ENCODE measurements at places on chromosomes 1 and 21.

GRCh38 chr1:219329578-219329977, 155.9 kb downstream of the LYPLAL1 start:
- DNase-seq: no peak

- no peak for DNase-seq
These were observed 4.5 kb upstream of the ERVH48-1 start for GRCh38 chr21:42929969-42930368.

- DNase-seq: peak; percentile 25
These were observed 19.8 kb upstream of the SARS1 start for GRCh38 chr1:109193653-109194590.

DNA sequence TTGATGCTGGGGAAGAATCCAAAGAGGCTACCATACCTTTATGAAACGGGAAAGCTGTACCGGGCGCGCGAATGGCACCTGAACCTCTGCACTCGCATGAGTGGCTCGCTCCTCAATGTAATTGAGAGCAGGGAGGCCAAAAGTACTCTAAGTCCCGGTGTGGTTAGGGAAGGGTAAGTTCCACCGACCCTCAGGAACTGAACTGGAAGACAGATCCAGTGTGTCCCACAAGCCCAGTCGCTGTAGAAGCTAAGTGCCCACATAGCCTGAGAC, 1.0 kb downstream of the GATAD2B start:
- no peak for DNase-seq

DNA sequence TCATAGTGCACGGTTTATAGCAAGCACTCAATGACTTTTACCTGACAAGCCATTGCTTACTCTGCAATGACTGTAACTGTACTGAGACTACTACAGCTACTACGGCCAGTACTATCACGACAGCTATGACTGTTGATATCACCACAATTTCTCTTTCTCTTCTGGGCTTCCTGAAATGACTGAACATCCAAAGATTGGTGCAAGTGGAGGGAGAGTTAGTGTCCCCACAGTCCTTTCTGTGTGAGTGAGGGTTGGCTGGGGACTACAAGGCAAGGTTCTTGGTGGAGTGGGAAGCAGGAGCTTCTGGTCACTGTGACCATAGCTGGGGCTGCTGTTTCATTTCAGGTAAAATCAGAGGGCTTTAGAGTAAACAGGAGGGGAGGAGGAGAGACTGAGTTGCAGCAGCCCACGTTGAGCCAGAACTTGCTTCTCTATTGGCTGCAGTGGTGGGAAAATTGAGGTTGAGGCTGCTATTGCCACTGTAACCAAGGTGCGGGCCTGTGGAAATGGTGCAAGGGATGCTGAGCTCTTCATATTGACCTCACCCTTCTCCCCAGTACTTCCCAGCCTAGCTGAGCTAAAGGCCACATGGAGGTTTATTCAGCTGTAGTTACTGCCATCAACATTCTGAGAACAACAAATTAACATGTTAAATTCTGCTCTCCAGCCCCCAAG, 14.1 kb upstream of the IL10 start:
- no peak for DNase-seq

- no peak for DNase-seq
These were observed 54.7 kb downstream of the SPATA46 start for GRCh38 chr1:162321809-162322422.

DNA sequence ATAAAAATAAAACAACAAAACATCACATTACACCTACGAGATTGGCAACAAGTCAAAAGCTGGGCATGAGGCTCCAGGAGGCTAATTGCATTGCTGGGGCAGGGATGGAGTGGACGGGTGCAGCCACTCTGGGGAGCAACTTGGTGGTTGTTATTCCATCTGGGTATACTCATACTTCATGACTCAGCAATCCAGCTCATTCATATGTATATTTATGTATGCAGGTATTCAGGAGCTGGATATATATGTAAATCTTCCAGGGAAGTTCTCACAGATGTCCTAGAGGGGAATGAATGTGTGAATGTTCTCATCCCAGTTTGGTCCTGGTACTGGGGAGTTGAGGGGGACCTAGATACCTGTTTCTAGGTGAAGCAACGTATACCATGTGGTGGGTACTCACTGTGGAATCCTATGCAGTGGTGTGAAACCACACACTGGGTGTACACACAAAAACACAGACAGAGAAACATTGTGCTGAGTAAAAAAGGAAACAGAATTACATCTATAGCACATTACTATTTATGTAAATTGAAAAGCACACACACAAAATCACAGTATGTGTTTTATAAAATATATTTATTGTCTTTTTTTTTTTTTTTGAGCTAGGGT, 79.7 kb upstream of the RAB4A start:
- DNase-seq: no peak

DNA sequence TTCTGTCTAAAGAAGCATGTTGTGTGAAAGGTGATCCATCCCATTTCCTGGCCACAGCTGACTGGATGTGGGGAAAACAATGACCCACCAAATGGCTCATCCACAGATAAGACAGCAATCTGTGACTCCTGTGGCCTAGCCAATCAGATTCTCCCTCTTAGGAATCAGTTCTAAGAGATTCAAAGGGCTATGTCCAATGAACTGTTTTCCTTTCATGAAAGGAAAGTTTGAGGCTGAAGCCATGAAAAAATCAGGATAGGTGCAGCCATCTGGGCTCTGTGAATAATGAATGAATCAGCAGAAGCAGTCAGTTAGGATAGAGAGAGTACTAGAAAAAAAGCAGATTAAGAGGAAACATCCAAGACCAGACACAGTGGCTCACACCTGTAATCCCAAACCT, 164.7 kb downstream of the NRIP1 start:
- DNase-seq: no peak

- DNase-seq: no peak
These were observed 57.8 kb downstream of the ZNF281 start for GRCh38 chr1:200351826-200352549.

All from stimulated activated CD4-positive, alpha-beta T cell treated with anti-CD3 and anti-CD28 coated beads, TNF-alpha, amount 100 ng/mL, for 4 hours (primary cell).